ENCODE measurements at places on chromosomes 7 and 10.

GRCh38 chr10:32948451-32948850 lies 9.6 kb downstream of the ITGB1 start:
- DNase-seq: no peak

DNA sequence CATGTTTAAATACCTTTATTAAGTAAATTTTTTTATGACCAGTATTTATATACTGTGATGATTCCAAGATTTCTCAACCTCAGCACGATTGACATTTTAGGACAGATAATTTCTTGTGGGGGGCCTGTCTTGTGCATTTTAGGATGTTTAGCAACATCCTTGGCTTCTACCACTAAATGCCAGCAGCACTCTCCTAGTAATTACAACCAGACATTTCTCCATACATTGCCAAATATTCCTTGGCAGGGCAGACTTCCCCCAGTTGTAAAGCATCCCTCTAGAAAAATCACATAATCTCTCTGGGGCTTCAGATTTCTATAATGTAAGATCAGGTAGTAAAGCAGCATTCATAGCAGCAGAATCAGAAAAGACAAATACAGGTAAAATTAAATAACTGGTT lies 7.8 kb upstream of the LIPM start:
- DNase-seq: no peak

DNA sequence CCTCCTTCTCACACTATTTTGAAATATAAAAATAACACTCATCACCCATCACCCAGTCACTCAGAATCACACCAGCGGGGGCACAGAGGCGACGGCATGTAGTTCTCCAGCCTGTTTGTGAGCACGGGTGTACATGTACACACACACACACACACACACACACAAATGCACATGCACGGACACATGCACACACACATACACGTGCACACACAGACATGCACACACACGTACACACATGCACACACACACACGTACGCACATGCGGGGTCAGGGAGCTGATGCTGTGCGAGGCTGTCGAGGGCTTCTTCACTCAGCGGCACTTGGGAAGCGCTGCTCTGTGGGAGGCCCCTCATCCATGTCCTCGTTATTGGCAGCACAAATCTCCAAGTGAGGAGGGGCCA lies 178.8 kb downstream of the ELFN1 start:
- no peak for DNase-seq

DNA sequence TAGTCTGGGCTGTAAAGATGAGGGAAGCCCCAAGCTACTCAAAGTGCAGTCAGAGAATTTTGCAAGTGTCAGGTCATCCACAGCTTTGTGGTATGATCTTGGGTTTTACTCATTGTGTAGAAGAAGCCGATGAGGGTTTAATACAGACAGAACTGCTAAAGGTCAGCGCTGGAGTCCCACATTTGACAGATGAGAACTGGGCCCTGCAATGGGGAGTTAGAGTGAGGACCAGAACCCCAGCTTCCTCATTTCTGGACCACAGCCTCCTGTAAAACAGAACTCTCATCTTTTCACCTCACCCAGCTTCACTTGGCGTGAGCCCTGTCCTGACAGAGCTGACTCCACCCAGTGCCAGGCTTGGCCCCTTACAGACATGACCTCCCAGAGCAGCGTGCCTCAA lies 20.1 kb downstream of the LRRC20 start:
- DNase-seq: no peak

DNA sequence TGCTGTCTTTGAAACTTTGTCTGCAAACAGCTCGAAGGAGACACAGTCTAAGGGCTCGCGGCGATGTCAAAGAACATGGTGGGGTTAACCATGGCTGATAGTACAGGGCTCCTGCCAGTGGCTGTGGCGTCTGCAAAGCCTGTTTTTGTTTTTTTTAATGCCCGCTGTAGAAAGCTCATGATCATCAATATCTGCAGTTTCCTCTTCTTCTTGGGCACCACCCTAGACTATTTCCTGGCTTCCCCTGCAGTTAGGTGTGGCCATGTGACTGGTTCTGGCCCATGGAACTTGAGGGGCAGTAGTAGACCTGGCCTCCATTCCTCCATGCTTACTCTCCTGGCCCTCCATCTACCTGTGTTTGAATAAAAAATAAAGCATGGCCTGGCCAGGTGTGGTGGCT lies 21.8 kb upstream of the SAMD8 start:
- no peak for DNase-seq

DNA sequence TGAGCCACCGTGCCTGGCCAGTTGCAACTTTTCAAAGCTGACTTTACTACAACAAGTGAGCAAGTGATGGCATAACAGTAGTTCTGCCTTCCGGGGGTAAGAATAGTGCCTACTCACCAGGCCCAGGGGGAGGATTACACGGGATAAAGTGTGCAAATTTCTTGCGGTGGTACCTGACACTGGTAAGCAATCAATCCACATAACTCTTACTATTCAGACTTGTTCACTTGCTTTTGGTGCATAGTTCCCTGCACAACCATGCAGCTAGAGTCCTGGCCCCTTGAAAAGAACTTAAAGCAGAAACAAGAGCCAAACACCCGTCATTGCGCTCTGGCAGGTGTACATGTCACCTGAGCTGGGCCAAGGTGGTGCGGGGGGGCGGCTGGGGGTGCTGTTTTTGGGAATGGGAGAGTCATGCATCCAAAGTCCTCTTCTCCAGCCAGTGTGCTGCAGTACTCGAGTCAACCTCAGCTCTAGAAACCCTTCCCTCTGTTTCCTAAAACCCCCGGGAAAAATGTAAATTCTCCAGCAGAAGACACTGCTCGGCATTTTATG lies 5.4 kb upstream of the COBL start:
- DNase-seq: no peak

DNA sequence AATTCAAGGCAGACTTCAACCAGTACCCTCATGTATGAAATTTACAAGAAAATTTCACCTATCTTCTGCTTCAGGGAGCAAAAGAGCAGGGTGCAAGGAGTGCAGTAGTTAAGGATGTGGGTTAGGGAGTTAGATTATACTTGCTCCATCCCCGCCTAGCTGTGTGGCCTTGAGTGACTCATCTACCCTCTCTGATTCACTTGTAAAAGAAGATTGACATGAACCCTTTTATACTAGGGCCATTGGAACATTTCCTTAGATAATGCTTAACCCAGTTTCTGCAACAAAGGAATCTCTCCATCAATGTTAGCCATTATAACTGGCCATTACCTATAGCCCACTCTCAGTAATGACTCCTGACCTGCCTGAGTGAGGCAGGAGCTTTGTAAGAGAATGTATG lies 10.2 kb upstream of the HSPA12A start:
- no peak for DNase-seq

GRCh38 chr7:25951414-25952260 lies 200.4 kb upstream of the NFE2L3 start:
- DNase-seq: no peak

DNA sequence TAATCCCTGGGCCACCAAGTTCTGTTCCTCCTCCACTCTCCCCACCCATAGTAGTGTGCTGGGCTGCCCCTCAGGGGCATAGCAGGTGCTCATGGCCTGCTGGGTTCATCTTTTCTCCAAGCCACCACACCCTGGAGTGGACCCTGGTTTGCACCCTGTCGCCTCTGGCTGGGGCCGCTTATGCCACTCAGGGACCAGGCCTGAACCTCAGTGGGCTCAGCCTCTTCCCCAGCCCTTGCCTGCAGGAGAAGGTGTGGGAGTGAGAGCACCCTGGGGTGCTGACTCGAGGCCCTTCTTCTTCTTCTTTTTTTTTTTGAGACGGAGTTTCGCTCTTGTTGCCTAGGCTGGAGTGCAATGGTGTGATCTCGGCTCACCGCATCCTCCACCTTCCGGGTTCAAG lies 10.2 kb downstream of the CLIP2 start:
- no peak for DNase-seq

DNA sequence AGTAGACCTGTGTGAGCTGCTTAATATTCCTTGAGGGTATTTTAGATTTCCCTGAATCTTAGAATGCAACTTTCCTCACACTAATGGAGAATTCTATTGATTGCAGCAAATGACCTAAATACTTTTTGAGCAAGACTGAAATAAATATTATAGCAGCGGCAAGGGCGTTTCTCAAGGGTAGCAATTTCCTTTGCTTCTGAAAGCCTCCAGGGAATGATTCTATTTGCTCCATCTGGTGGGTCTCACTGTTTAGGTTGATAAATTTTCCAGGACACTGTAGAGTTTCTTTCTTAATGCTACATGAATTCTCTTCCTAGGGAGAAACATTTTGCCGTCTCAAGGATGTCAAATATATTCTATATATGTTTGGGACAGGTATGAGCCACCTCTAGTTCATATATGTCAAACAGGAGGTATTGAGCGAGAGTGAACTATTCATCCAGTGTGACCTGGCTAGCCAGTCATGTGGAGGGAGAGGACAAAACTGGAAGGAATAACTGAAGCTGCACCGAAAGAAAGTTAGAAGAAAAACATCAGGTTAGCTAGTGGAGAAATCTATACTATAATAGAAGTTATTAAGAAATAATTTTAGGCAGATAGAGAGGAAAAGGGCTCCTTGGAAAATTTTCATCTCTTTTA lies 57.9 kb upstream of the FZD8 start:
- no peak for DNase-seq

- no peak for DNase-seq
Measured at GRCh38 chr7:120280743-120281142, 7.8 kb downstream of the KCND2 start.

GRCh38 chr7:18570890-18571478 lies 75.4 kb downstream of the HDAC9 start:
- DNase-seq: no peak

- DNase-seq: no peak
Measured at GRCh38 chr10:112217386-112218035, 33.9 kb upstream of the GPAM start.

GRCh38 chr10:18087355-18087754 lies 52.9 kb upstream of the CACNB2 start:
- DNase-seq: no peak

DNA sequence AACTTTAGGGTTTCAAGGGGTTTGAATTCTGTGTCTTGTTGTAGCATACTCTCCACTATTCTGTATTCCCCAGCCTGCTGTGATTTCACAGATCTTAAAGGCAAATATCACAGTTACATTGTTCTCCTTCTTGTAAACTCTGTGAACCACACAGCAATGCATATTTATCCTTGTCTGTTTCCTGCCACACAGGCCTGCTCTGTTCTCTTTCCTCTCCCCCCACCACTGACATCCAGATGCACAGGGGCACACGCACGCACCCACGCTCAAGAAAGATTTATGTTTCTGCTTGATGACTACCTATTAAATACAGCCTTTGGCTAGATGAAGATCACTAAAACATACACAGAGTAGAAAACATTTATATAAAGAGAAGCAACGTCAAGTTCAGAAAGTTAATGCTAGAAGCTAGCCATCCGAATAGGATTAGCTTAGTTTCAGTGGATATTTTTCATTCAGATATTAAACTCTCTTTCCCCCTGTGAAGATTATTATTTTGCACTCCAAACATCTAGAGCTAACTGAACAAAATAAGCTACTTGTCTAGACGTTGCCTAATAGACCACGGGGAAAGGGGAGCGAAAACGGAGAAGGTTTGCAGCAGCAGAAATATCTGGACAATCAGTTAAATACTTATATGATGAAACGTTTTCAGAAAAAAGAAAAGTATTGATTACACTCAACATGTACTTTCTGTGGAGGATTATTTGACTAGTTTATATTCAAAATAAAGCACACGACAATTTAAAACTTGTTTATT lies 193.1 kb upstream of the SEMA3C start:
- no peak for DNase-seq

GRCh38 chr7:150944066-150945042 lies 33.8 kb downstream of the KCNH2 start:
- DNase-seq: no peak

GRCh38 chr10:77927402-77928246 lies 1.1 kb upstream of the DLG5 start:
- no peak for DNase-seq

DNA sequence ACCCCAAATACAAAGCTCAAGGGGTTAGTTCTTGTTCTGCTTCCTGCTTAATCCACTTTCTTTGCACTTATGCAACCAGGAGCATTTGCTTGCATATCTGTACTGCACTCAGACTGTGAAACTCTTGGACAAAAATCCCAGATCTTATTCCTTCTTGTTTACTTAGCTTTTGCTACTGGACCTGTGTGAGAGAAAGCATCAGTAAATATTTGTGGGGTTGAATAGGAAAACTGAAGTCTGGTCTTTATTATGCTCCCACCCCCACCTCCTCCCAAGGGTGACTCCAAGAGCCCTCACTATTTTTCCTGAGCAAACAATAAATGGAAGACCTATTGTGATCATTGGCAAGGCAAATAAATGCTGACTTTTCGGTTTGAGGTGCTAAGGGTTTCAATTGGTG lies 57.1 kb upstream of the VSTM2A start:
- DNase-seq: no peak

DNA sequence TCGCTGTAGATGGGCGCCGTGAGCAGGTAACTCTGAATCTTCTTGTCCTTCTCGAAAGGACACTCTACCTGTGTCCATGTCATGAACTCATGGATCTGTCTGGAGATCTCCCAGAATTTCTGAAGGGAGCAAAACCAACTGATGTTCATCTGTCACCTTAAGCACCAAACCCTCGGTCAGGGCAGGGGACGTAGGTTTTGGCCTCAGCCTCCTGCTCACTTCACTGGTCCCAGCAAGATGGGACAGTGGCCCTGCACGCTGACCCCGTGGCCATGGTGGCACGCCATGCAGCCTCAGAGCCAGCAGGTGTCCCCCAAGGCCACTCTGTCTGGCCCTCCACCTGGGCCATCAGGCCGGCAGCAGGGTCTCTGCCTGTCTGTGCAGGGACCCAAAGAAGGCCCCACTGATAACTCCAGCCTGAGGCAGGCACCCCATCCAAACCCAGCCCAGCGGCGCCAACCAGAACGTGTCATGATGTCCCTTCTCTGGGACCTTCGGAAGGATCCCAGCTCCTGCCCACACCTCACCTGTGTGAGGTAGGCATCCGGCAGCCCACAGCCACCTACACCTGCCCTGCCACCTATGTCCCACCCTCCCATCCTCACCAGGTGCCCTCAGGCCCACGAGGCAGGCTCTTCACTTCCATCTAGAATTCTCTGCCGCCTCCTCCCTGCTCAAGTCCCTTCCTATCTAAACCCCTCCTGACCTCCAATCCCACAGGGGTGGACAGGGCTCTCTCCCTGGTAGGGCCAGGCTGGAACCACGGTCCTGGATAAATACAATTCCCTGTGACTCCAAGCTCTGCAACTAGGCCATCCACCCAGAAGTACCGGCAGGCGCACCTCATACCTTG lies 59.0 kb downstream of the CSGALNACT2 start:
- no peak for DNase-seq

GRCh38 chr7:114084002-114084471 lies 165.2 kb upstream of the PPP1R3A start:
- DNase-seq: no peak

- no peak for DNase-seq
Measured at GRCh38 chr7:113128031-113128430, 9.7 kb upstream of the SMIM30 start.

Measured in stimulated activated CD4-positive, alpha-beta T cell treated with anti-CD3 and anti-CD28 coated beads, Interleukin-1b, Interleukin-23, amount 100 ng/mL, for 1 hour (primary cell).